ENCODE measurements at places on chromosomes 2 and 18.

- no peak for DNase-seq
Observed at GRCh38 chr18:12699747-12700146, 2.8 kb downstream of the CEP76 start.

DNA sequence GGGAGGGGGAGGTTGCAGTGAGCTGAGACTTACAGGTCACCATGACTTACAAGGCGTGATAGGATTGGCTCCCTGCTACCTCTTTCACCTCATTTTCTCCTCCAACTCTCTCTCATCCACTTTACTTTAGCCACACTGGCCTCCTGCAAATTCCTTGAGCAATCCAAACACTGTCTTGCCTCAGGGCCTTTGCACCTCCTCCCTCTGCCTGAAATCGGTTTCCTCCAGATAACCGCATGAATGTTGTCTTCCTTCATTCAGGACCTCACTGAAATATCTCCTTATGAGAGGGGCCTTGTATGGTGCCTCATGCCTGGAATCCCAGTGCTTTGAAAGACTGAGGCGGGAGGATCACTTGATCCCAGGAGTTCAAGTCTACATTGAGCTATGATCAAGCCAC is 21.8 kb downstream of the WNT10A start:
- DNase-seq, result no peak

GRCh38 chr18:43961722-43962121 is 684.4 kb upstream of the SYT4 start:
- no peak for DNase-seq

- no peak for DNase-seq
Observed at GRCh38 chr2:6937582-6937981, 20.4 kb downstream of the RNF144A start.

GRCh38 chr2:228197504-228197903 is 16.0 kb upstream of the SPHKAP start:
- no peak for DNase-seq

GRCh38 chr2:142725386-142725785 is 152.1 kb upstream of the KYNU start:
- no peak for DNase-seq

DNA sequence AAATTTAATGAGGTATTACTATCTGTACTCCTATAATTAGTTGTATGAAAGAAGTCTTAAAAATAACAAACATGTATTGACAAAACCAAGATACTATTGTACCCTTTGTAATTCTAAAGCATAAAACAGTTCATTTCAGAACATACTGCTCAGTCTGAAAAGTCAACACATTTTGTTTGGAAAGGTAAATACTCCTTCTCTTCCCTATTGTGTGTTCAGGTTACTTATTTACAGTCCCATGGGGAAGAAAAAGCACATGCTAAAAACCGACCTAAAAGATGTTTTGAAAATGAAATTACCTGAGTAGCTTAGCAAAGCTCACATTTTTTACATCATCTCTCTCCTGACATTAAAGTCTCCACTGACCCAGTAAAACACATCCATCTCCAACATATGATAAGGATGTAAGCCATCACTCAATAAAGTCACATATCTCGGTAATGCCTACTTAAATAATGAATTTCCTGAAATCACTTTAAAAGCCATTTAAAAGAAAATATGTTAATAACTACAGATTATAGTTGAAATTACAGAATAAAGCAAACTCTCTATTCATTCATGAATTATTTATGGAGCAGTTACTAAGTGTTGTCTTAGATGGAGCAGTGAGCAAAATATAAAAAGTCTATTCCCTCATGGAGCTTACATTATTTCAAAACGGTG is 75.6 kb upstream of the FZD5 start:
- no peak for DNase-seq

DNA sequence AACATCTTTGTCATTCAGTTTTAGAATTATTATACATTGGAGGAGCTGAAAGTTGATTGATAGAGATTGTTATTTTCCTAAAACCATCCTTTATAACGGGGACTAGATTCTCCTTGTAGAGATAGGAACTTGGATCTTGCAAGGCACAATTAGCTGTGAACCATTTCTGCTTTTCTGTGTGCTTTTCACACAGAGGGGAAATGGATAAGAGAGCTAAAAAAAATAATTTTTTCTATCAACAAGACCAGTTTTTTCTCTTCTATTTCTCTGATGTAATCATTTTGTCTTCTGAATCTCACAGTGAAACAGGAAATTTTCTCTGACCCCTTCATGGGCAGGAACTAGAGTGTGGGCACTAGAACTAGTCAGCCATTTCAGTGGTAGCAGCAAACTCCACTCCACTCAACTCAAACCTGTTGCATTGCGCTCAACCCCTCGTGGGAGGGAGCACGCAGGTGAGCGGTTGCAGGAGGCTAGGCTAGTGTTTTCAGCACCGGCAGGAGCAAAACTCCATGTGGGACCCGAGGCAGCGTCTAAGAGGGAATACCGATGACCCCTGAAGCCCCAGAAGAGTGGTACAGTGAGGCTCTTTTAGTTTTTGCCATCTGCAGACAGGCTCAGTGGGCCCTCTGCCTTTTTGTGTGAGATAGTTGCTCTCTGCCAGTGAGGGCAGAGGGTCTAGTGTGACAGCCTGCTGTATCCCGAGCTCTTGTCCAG is 24.0 kb upstream of the SLC39A10 start:
- no peak for DNase-seq

DNA sequence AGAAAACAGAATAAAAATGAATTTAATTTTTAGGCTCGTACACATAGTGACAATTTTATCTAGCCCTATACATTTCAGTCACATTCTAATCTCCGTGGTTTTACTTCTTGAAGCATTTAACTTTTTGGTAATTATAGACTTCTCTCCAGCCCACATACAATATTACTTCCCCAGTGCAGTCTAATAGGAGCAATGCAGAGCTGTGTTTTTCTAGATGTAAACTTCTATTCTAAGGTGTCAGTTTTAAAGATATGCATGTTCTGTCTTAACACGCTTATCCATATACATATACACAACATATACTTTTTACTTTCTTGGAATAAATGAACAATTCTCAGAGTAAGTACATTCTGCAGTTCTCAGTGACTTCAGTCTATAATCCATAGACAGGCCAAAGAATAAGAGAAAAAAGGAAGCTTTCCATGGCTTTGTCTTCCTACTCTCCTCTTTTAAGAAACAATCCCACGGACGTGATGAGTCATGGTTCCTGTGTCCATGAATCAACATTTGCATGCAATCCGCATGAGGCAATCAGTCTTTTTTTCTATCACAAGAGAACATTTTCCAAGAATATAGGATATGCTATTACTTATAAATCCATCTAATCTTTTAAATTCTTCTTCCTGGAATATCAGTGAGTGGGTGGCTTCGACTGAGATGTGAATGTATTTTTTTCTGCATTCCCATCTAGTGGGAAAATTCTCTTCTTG is 42.8 kb downstream of the CCDC102B start:
- no peak for DNase-seq

DNA sequence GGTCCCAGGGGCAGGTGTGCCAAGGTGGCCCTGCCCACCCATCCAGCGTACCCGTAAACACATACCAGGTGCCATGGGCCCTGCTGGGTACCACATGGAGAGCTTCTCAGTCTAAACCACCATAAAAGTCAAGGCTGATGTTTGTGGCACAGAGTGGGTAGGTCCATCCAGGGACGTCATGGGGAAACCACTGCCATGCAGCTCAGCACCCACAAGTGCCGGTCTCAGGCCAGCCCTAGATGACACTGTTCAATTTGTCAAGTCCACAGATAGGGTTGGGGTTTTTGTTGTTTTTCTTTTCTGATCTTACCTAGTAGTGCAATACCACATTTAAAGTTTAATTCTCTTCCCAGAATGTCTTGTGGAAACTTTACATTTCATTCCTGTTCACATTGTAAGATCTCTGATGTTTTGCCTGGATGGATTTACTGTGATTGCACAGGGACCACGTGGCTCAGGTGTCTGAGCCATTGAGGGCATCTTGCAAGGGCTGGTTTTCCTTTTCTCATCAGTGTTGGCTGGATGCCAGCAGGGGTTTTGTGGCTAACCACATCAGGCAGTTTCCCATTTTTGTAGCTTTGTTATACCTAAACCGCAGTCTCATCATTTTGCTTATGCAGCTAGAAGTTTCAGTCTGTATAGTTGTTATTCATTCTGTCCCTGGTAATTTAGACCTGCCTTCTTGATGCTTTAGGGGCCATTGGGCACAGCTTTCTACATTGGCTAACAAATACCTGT is 64.7 kb downstream of the STK25 start:
- peak; percentile 93 for DNase-seq

DNA sequence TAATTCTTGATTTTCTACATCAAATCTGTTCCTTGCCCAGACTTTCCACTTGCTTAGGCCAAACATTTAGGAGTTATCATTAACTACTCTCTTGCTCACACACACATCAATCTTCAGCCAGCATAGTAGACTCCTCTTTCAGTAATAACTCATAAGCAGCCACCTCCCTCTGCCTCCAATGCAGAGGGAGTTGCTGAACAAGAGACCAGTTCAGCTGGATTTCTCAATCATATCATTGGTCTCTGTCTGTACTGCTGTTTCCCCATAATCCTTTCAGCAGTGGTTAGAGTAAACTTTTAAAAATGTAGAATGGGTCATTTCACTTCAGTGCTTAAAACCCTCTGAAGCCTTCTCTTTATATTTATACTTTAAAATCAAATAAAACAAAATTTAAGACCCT is 112.9 kb downstream of the SLC39A10 start:
- no peak for DNase-seq
